ENCODE measurements at places on chromosomes 16 and 17.

DNA sequence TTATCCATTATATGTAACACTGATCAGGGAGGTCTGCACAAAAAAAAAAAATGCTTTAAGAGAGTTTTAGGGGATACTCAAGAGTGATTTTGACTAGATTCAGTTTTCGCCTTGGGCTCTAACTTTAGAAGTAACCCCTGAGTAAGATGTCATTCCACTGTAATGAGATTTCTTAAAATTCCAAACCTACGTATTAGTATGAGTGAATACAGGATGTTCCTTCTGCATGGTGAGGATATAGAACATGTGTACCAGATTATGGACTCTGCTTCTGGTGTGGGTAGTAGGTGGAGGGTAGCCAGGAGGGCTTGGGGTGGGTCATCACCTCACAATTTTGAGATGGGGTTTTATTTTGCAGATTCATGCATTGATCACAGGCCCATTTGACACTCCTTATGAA, 4.3 kb downstream of the UBE2Z start:
- no peak for DNase-seq

GRCh38 chr17:13765701-13766100, 164.0 kb upstream of the HS3ST3A1 start:
- no peak for DNase-seq

DNA sequence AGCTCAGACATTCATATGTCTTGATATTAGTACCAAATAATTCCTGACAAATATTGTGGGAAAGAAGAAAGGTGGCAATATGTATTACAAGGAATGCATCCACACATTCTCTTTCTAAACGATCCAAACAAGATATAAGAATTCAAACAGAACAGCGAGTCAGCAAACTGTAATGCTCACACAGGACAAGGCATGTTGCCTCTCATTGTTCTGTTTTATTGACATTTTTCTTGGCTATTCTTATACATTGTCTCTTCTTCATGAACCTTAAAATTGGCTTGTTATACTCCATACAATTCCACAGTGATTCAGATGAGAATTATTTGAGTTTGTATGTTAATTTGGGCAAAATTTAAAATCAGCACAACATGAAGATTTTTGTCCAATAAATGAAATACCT, 189.1 kb downstream of the HS3ST3B1 start:
- DNase-seq = no peak

- no peak for DNase-seq
Measured at GRCh38 chr16:11679941-11680911, 12.0 kb downstream of the SNN start.
